ENCODE measurements at places on chromosomes 6 and 20.

DNA sequence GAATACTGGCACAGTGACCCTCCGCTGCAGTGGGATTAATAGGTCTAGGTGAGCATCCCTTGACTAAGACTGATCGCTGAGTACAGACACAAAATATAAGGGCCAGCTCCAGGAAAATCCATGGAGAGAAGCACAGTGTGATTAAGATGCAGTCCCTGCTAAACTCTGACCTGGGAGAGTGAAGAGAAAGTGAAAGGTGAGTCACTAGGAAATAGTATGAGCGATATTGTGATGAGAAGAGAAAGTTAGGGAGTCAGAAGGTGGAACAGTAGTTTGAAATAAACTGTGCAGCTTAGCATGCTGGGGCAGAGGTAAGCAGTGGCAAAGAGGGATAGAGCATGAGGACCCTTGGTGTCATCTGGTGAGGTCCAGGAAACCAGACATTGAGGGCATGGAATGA lies 278.6 kb upstream of the MAP3K7 start:
- no peak for DNase-seq

DNA sequence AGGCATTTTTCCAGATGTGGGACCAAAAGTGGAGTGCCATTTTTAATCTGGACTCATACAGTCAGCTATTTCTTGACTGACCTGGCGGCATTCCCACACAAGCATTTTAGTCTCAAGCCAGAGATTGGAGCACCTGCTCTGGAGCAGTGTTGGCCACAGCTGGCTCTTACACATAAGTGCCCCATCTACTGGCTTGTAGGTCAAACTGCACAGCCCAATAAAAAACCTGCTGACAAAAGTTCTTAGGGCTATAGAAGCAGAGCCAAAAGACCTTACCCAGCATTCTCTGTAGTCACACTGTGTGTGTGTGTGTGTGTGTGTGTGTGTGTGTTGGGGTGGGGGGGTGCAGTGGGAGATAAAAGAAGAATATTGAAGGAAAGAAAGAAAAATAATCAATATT lies 38.6 kb upstream of the SENP6 start:
- peak; percentile 21 for DNase-seq

DNA sequence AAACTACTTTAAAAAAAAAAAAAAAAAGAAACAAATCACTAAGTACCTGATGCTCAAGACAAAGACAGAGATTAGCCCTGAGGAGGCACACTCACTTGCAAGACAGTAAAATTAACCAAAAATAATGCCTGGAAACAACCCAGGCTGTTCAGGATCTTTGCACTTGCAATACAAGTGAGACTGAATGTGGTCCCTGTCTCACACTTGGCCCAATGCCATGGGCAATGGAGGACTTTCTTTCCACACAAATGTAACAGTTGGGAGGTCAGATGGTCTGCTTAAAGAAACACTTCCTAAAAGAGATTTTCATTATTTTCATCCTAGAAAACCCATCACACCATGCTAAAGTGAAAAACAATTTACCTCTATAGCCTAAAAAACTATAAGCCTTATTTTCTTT lies 16.2 kb downstream of the STAU1 start:
- DNase-seq: no peak

- no peak for DNase-seq
These were observed 22.7 kb upstream of the TFAP2C start for GRCh38 chr20:56606174-56606945.

- no peak for DNase-seq
These were observed 111.1 kb downstream of the UST start for GRCh38 chr6:148857798-148858390.

- no peak for DNase-seq
These were observed 118.2 kb upstream of the DST start for GRCh38 chr6:56760842-56761241.

DNA sequence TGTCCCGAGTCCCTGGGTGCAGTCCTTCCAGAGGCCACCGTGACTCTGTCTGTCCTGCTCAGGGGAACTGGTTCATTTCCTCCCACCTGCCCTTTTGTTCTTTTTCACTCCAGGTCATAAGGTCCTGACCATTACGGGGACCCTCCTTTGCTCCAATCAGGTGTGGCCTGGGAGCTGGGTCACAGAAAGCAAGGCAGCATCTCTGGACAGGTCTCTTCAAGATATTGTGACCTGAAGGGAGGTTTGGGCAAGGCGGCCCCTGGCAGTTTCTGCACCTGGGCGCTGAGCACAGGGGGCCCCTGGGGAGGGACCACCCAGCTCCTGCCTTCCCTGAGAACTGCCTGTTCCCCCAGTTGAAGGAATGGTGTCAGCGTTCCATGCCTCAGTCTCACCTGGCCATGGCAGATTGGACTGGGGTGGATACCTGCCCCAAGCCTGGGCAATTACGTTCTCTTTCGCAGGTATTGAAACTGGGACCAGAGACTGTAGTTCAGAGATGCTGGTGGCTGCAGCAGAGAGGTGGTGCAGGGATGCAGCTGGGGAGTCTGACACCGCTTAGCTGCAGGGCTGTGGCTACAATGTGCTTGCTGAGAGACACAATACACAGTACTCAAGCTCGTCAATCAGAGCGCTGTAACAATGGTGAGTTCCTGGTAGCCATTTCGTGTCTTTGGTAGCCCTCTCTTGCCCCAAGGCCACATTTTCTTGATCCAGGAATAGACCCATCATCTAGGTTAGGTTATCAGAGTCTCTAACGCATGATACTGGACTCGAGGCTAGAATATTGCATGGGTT lies 15.6 kb upstream of the NELFCD start:
- no peak for DNase-seq

Data from NCI-H1105 treated with DMSO at 0.1 percent for 48 hours (cell line).